ENCODE measurements at places on chromosomes 5 and 9. TPM values are rescaled to one million over a fixed set of nuclear protein-coding genes. Genes with fewer than 3 reads are reported as not detected.

PPP1R26 gene
- 5.9 TPM for polyA plus RNA-seq

STRBP gene
- polyA plus RNA-seq = 9.0 TPM

GDF9 gene
- polyA plus RNA-seq = 0.31 TPM

ORM1 gene
- 18.0 TPM for polyA plus RNA-seq

MYMK gene
- polyA plus RNA-seq = not detected

CRHBP gene
- 2.7 TPM for polyA plus RNA-seq

TAS2R1 gene
- not detected for polyA plus RNA-seq

HAVCR2 gene
- 1.2 TPM for polyA plus RNA-seq

GPR150 gene
- 5.5 TPM for polyA plus RNA-seq

TTC16 gene
- polyA plus RNA-seq = 0.05 TPM

TMEM215 gene
- not detected for polyA plus RNA-seq

MIGA2 gene
- polyA plus RNA-seq = 11.6 TPM

PRXL2C gene
- 26.4 TPM for polyA plus RNA-seq

LRRC19 gene
- polyA plus RNA-seq = not detected

PCDHA13 gene
- polyA plus RNA-seq = 0.16 TPM

HINT2 gene
- polyA plus RNA-seq = 111 TPM

CKMT2 gene
- polyA plus RNA-seq = 12.2 TPM

SCGB3A2 gene
- polyA plus RNA-seq = not detected

HTR4 gene
- not detected for polyA plus RNA-seq

LHX3 gene
- not detected for polyA plus RNA-seq

LRRTM2 gene
- 0.11 TPM for polyA plus RNA-seq

ARAP3 gene
- 2.5 TPM for polyA plus RNA-seq

DMRTA1 gene
- 0.92 TPM for polyA plus RNA-seq

ANKRD18A gene
- 0.78 TPM for polyA plus RNA-seq

PCDH12 gene
- 0.89 TPM for polyA plus RNA-seq

VAV2 gene
- 6.0 TPM for polyA plus RNA-seq

IL11RA gene
- polyA plus RNA-seq = 43.3 TPM

SLC6A19 gene
- polyA plus RNA-seq = 0.07 TPM

PCAT7 gene
- 0.03 TPM for polyA plus RNA-seq
